ENCODE measurements at places on chromosomes 6 and 20. TPM values are rescaled to one million over a fixed set of nuclear protein-coding genes. Genes with fewer than 3 reads are reported as not detected.
A peak's percentile ranks its signal among the peaks of the same experiment; 100 is the strongest.

Gene SCRT2
- total RNA-seq: not detected

Gene ZNF165
- total RNA-seq: 0.86 TPM

DNA sequence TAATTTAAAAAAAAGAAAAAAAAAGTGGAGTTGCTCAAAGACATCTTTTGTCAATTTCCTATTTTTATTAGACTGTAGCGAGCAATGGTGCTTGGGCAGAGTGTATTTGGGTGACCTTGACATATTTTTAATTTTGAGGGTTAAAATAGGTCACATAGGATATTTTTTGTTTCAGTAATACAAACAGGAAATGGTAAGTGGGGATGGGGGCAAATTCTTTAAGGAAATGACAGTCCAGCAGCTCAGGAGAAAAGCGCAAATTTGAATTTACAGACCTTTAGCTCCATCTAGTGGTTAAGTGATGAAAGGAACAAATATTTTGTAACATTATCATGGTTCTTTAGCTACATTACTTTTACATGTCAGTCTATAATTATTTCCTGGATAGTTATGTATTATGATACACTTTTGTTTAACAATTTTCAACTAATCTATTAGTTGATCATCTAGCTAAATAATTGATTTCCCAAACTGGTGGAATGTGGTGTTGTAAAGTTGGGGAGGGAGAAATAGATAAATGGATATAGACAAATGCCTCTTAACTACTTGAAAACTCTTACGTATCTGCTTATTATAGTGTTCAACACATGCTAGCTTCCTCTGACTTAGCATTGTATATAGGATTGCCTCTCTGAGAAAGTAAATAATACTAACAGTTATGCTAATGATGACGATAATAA lies 10.0 kb downstream of the CITED2 start:
- peak; percentile 63 for DNase-seq

GRCh38 chr6:121460170-121460569 lies 24.7 kb downstream of the GJA1 start:
- DNase-seq: no peak

- DNase-seq: peak; percentile 90
Observed at GRCh38 chr6:43093436-43094289, 17.5 kb downstream of the PTK7 start.

DNA sequence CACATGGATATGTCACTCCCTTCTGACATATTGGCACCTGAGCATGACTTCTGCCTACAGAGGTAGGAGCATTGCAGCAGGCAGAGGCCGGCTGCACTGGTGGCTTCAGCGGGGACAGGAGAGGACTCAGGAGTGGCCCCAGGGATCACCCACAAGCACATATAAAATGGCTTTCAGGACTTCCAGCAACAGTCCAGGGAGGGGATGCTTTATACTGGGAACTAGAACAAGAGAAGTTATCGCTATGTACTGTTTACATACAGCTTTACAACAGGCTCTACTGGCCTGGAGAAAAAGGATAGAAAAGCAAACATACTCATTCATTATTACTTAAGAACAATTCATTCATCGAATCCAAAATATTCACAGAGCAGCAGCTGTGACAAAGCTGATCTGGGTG lies 337.8 kb downstream of the THBS2 start:
- no peak for DNase-seq

DNA sequence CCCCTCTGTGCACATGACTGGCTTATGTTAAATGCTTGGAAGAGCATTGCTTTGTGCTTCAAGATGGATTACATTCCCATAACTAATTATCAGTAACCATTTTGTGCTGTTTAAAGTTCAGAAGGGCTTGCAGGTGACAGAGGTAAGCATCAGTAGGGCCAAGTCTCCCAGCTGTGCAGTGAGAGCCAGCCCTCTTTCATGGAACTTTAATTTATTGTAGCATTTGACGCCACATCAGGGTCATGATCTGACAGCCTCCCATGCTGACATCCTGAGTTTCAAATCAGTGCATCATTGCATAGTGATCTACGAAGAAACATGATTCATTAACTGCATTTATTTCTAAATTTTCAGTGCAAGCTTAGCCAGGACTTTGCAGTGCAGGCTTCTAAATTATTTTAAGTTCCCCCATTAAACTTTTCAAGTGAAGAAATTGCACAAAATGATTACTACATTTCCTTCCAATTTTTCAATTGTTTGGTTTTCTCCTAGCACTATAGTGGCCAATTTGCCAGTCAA lies 380.9 kb downstream of the UTRN start:
- DNase-seq: no peak

Gene SH3BGRL2
- total RNA-seq: 2.2 TPM

DNA sequence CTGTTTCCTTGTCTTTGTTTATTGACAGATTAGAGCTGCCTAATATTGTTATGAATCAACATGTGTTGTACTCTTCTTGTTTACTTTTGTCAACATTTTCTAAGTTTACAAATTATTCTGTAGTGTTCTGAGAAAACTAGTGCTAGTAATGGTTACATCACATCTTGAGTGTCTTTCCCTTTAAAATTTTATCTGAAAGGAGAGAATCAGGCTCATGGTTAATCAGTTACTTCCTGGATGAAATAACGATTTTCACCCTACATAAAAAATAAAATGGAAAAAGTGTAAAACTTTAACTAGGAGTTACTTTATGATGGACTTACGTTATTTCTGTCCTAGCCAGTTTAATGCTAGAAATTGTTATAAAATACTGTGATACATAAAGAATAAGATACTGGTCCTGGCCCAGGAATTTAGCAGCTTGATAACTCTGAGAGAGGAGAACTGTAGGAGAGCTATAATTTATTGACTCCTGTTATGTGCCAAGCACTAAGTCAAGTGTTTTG lies 26.4 kb upstream of the BMP5 start:
- DNase-seq: no peak

Gene FOXF2
- total RNA-seq: 5.1 TPM
